ENCODE measurements at places on chromosomes 3 and 15.

- DNase-seq = no peak
These were observed 64.6 kb downstream of the ESYT3 start for GRCh38 chr3:138498991-138499390.

GRCh38 chr3:39387411-39387975 is 4.3 kb downstream of the SLC25A38 start:
- DNase-seq = no peak

DNA sequence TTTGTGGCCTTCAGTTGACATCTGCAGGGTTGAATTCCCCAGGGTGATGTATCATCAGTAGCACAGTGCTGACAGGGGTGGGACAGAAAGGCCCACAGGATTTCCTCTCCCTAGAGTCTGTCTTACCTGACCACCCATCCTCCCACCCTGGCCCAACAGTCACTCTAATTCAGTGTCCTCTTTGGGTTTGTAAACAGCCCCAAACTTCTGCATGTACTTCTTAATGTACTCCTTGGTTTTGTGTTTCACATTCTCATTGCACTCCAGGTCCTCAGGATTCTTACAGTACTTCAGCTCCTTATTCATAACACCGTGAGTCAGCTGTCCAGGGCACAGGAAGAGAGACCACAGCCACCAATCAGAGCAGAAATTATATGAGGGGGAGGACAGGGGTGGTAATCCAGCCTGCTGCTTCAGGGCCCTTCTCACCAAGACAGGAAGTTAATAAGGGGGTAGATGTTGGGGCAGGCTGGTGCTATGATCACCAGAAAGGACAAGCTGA is 37.5 kb downstream of the NBEAL2 start:
- DNase-seq = no peak

GRCh38 chr3:127337911-127338531 is 50.2 kb upstream of the PRR20G start:
- DNase-seq = no peak

- no peak for DNase-seq
These were observed 30.7 kb downstream of the NANOGP8 start for GRCh38 chr15:35054380-35054779.

- no peak for DNase-seq
These were observed 133.8 kb downstream of the MOBP start for GRCh38 chr3:39601241-39601640.

DNA sequence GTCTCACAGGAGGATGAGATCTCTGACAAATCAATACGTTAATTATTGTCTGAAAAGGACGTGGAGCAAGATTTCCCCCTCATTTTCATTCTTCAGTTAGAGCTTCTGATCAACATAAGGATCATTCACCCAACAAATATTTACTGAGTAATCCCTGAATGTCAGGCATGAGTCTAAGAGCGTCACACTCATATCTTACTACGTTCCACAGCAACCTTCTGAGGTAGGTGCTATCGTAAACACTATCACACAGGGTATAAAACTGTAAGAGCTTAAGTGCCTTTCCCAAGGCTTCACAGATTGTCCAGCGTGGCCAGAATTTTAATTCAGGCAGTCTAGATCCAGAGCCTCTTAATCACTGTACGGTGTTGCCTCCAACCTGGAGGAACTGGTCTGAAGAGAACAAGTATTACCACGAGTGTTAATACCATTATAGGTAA is 10.6 kb upstream of the TM4SF1 start:
- no peak for DNase-seq

DNA sequence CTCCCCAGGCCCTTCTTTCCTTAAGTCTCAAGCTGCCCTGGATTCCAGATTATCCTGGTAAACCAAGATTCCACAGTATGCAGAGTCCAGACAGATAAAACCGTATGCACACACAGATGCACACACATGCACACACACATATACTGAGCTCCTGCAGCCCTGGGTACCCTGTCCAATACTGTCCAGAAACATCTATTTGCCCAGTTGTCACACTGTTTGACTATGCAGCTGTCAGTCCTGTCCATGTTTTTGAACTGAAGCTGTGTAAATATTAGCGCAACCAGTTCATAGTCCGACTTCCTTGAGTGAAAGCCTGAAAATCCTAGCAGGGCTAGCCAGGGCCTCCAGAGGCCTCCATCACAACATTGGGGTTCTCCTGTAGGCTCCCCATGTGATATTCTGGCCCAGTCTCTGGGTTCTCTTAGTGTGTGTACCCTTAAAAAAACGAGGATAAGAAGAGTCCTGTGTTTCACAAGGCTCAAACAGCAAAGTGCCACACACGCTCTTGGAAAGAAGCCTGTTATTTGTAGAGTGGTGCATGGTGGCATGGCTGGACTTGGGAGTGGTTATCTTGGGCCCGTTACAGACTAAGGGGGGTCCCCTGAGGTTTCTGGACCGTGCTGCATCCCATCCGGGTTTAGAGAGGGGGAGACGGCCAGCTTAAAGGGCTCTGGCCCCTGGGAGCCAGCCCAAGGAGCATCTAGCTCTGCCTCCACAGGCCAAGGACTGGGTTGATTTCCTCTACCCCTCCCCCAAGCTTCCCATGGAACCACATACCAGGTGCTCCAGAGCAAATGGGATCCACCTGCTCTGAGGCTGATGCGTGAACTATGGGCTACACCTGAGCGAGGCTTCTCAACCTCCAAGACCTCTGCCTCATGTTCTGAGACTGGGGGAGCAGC is 108.3 kb downstream of the IQSEC1 start:
- DNase-seq = no peak
